ENCODE measurements at places on chromosomes 1 and 21.

- no peak for DNase-seq
Observed at GRCh38 chr1:180898441-180899219, 14.1 kb upstream of the KIAA1614 start.

GRCh38 chr1:54299037-54299436 lies 99.1 kb downstream of the MRPL37 start:
- no peak for DNase-seq

DNA sequence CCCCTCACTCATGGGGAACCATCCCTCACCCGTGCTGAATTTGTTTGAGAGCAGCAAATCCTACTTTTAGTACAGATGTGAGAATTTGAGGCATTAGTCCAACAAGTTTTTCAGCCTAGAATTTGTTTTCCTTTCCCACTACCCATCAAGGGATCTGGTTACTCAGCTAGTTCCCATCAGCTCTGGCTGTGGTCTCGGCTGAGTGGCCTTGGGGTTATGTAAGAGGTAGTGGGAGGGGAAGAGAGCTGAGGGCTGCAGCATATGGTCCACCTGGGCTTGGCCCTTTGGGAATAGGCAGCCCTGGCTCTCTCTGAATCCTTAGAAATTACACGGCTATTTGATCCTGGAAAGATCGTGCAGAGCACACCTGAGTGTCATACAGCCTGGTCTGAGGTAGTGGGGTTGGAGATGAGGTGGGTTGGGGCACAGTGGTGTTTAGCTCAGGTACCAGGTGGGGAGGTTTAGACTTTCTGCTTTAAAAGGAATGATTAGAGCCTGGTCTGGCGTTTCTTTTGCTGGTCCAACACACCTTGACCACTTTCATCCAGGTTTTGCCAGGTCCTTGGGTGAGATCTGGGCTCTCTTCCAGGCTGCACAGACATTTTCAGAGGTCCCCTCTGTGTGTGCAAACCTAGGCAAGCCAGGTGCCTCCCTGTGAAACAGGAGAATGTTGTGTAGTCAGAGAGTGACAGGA lies 4.2 kb downstream of the GSTM4 start:
- no peak for DNase-seq

- DNase-seq: no peak
Observed at GRCh38 chr1:204262506-204263253, 48.9 kb upstream of the GOLT1A start.

DNA sequence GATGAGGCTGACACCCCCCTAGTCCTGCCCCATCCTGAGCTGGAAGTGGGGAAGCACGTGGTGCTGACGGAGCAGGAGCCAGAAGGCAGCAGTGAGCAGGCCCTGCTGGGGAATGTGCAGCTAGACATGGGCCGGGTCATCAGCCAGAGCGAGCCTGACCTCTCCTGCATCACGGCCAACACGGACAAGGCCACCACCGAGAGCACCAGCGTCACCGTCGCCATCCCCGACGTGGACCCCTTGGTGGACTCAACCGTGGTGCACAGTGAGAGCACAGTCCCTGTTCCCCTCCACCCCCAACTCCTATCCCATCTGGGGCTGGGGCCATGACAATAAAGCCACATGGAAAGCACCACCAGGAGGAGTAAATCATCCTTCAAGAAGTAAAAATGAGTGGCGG lies 250.2 kb downstream of the CACNA1E start:
- no peak for DNase-seq

Measured in activated CD8-positive, alpha-beta memory T cell treated with anti-CD3 and anti-CD28 coated beads for 4 hours (primary cell).